T-cell (primary cell): ENCODE measurements at places on chromosomes 11 and 22.

GRCh38 chr22:36010882-36011281 lies 17.7 kb downstream of the RBFOX2 start:
- H3K36me3 ChIP-seq: no peaks in the 10 kb centered on the region
- H3K4me1 ChIP-seq: no peaks in the 10 kb centered on the region
- no peak overlapping the region for H3K27ac ChIP-seq
- no peak overlapping the region for H3K4me3 ChIP-seq

DNA sequence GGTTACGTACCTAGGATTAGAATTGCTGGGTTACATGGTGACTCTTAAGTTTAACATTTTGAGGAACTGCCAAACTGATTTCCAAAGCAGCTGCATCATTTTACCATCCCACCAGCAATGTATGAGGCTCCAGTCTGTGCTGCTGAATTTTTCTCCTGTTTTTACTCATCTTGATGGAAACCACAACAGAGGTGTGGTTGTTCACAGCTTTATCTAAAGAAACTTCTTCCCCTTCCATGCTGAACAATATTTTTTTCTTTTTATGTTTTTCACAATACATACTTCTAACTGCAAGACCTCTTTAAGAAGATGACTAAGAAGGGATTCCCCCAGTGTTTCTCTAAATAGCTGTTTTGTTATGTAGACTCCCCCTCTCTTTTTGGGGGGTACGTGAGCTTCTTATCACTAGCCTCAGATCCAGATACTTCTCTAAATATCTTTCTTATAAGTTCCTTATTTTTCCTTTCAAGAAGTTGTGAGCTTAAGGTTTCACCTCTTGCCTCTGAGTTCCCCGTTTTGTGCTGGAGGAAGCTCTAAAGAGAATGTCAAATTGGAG lies 24.0 kb downstream of the TCP11L1 start:
- no peaks in the 10 kb centered on the region for H3K27me3 ChIP-seq
- H3K36me3 ChIP-seq: peaks cover 44% of the 10 kb centered on the region
- no peak overlapping the region for H3K27ac ChIP-seq
- DNase-seq: no peak
- peaks cover 18% of the 10 kb centered on the region for H3K4me1 ChIP-seq

- no peaks in the 10 kb centered on the region for H3K27me3 ChIP-seq
- no peaks in the 10 kb centered on the region for H3K36me3 ChIP-seq
- no peak overlapping the region for H3K4me3 ChIP-seq
Measured at GRCh38 chr11:86740628-86741483, 59.5 kb upstream of the PRSS23 start.

DNA sequence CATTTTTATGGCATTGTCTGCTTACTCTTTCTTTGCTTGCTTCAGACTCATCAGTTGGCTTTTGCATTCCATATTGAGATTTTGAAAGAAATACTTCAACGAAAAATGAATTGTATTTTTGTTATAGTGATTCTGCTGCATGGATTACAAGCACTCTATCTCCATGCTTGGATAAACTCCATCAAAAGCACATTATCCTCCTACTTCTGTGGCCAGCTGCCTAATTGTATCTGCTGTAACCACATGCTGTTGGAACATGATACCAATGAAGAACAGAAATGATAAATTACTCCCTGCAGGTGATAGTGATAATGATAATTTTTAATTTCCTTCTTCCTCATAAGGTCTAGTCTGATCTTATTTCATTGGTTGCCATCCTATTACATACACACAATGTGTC lies 100.8 kb downstream of the PRMT3 start:
- H3K27me3 ChIP-seq: no peaks in the 10 kb centered on the region
- no peak for DNase-seq
- H3K36me3 ChIP-seq: no peaks in the 10 kb centered on the region
- H3K4me3 ChIP-seq: no peak overlapping the region
- H3K27ac ChIP-seq: no peak overlapping the region
- H3K4me1 ChIP-seq: no peaks in the 10 kb centered on the region

GRCh38 chr11:16911186-16911585 lies 103.0 kb downstream of the PLEKHA7 start:
- no peaks in the 10 kb centered on the region for H3K27me3 ChIP-seq
- no peak for DNase-seq
- H3K27ac ChIP-seq: no peak overlapping the region
- H3K4me3 ChIP-seq: no peak overlapping the region
- H3K4me1 ChIP-seq: no peaks in the 10 kb centered on the region
- H3K36me3 ChIP-seq: no peaks in the 10 kb centered on the region

DNA sequence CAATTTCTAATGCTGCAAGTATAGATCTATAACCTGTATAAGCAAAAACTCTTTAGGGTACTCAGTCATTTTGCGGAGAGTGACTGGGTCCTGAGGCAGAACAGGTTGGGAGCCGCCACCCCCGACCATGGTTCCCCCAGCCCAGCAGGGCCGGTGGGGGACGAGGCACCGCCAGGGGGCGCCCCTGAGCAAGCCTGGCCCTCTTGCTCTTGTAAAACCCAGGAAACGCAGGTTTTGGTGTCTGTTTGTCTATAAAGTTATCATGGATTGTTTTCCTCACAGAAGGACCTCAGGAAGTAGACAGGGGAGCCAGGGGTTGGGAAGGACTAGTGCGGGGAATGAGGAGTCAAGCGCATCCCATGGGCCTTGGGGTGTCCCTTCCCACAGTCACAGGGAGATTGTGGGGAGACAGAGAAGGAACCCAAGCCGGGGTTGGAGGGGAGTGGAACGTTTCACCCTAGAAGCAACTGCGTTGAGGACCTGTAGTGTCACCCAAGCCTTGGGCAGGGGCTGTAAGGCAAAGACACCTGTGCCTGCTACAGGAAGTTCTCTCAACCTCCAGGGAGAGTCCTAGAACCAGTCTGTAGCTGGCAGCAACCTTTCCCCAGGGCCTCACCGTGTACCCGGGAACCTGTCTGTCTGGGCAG lies 26.4 kb downstream of the KCTD17 start:
- no peaks in the 10 kb centered on the region for H3K36me3 ChIP-seq
- no peak overlapping the region for H3K4me3 ChIP-seq
- peak overlapping the region; percentile 67 for H3K27ac ChIP-seq
- peaks cover 48% of the 10 kb centered on the region for H3K4me1 ChIP-seq
